ENCODE measurements at places on chromosomes 7 and 10.
A peak's percentile ranks its signal among the peaks of the same experiment; 100 is the strongest.

- no peak for DNase-seq
Observed at GRCh38 chr10:124184208-124184830, 90.9 kb upstream of the CHST15 start.

DNA sequence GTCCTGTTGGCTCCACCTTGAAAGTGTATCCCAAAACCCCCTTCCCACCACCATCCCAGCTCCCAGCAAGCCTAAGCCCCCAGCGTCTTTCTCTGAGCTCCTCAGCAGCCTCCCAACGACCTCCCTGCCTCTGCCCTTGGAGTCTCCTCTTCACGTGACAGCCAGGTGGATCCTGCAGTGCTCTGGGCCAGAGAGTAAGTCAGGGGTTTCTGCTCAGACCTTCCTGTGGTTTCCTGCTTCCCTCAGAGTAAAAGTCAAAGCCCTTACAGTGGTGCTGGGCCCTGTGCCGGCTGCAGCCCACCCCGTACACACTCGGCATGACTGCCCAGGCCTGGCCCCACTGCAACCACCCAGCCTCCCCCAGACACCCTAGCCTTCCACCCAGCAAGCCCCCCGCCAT, 51.9 kb downstream of the OAT start:
- no peak for DNase-seq

GRCh38 chr7:77738871-77739270, 42.6 kb downstream of the RSBN1L start:
- no peak for DNase-seq

DNA sequence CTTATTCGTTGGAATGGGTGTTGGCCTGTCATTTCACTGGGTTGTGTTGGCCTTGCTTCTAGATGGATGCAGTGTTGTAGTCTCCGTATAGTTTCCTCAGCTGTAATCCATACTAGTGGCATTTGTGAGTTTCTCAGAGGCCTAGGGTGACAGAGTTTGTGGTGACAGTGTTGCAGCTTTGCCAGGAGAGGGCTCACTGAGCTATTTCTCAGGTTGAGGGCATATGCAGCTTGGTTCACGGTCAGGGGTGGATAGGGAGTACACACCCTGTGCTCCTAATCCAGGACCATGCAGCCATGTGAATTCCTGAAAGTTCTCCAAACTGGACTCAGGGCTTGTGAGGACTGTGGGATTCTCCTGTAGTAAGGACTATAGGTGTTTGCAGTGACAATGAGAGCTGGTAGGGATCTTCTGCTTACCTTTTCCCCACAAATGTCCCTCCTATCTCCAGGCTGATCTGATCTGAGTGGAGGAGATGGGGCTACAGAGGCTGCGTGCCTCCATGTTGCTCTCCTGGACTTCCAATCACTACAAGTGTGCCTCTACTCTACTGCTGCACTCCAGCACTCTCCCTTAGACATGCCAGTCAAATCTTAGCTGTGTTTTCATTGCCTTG, 229.0 kb downstream of the STK31 start:
- DNase-seq: no peak

GRCh38 chr7:79461660-79462059, 8.2 kb upstream of the MAGI2 start:
- DNase-seq: no peak

- no peak for DNase-seq
Observed at GRCh38 chr10:123270221-123270620, 116.0 kb downstream of the BUB3 start.

DNA sequence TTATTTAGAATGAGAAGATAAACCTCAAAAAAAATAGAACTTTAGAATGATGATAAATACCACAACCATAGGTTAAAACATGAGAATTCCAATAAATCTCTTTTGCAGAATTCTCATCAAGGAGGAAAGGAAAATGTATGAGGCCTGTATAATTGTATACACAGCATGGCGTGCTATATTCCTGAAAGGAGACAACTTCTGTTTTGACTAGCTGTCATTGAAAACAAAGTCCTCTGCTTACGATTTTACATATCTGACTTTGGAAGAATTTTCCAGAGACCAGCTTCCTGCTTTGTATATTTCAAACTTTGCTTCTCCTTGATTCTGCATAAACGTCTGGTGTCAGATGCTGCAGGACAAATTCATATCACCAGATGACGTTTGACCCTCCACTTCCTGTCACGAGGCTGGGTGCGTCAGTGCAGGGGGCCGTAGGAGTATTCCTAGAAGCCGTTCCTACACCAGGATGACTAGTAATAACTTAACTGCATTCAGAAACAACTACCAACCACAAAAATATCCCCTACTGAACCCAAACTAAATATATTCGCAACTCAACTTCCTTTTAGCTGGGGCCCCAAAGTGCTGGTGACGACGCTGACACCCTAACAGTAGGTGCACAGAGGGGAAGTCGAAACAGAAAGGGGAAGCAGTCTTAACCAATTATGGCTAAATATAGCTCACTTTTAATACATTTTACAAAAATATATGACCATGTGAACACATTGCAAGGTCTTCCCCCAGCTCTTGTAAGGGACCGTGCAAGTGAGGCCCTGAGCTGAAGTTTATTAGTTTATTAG, 178.6 kb upstream of the INHBA start:
- peak; percentile 86 for DNase-seq

DNA sequence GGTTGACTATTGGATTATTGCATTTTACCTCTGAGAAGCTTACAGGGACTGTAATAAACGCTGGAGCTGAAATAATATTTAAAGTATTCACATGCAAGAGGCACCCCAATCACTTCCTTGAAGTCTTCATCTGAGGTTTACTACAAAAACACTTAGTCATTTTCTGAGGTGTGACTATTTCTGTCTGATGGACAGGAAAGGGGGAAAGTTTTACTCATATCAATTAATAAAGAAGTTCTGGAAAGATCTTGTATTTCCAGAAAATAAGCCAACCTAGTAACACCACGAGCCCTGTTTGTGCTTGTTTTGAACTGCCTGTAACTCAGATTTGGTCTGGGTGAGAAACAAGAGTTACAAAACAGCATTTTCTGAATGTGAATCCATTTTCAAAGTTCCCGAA, 63.9 kb upstream of the PRKCQ start:
- DNase-seq: no peak

- DNase-seq: no peak
Observed at GRCh38 chr7:1106793-1107421, 19.0 kb downstream of the GPER1 start.

DNA sequence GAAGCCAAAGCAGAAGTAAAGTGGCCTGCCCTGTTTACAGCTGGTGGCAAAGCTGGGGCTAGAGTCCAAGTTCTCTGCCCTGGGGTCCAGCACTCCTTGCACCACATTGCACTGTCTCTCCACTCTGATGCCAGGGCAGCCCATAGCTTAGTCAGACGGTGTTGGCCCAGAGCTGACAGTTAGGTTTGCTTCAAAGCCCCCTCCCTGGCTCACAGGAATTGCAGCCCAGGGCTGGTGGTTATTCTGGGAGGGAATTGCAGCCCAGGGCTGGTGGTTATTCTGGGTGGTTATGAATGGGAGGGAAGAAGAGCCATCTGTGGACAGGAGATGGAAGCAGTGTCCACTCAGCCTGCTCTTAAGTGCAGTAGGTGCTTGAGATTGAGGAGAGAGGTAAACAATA, 88.9 kb downstream of the SCRN1 start:
- DNase-seq: no peak

GRCh38 chr10:88893611-88894010, 13.6 kb downstream of the STAMBPL1 start:
- DNase-seq: no peak

Measured in stimulated activated effector memory CD8-positive, alpha-beta T cell treated with anti-CD3 and anti-CD28 coated beads, Interleukin-12 subunit alpha, Interleukin-12 subunit beta, amount 100 ng/mL, for 72 hours (primary cell).